ENCODE measurements at places on chromosomes 2 and 18. TPM values are rescaled to one million over a fixed set of nuclear protein-coding genes. Genes with fewer than 3 reads are reported as not detected.

ACMSD gene
- total RNA-seq, result not detected

VIL1 gene
- total RNA-seq, result not detected

SLC16A14 gene
- total RNA-seq, result 0.56 TPM

CD8B2 gene
- not detected for total RNA-seq

MAPRE2 gene
- total RNA-seq, result 24.2 TPM

DSG2 gene
- total RNA-seq, result 1.7 TPM

- DNase-seq, result peak; percentile 82
Measured at GRCh38 chr18:715626-716025, 3.2 kb upstream of the ENOSF1 start.

GRCh38 chr2:27245626-27246025, 17.2 kb downstream of the SLC30A3 start:
- no peak for DNase-seq

DNA sequence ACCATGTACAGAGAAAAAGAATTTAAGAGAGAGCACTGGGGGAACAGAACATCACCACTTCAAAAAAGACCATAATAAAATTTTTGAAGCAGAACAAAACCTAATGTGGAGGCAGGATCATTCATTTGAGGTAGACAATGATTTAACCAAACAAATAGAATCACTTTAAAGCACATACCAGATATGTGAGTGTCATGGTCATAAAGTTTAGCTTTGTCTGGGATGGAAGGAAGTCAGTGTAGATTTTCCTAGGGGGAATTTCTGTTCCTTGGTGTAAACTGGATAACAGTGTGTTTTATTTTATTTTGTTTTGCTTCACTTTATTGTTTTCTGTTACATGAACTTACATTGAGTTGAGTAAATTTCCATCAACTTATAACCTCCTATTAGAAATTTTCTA, 120.8 kb downstream of the CRIM1 start:
- DNase-seq, result no peak

GRCh38 chr2:161107265-161107664, 53.0 kb upstream of the TANK start:
- no peak for DNase-seq

GRCh38 chr2:152126664-152127063, 27.8 kb upstream of the CACNB4 start:
- DNase-seq, result no peak

- no peak for DNase-seq
Measured at GRCh38 chr2:117137371-117137770, 677.1 kb upstream of the DDX18 start.

- no peak for DNase-seq
Measured at GRCh38 chr2:46079985-46080560, 217.1 kb upstream of the EPAS1 start.

DNA sequence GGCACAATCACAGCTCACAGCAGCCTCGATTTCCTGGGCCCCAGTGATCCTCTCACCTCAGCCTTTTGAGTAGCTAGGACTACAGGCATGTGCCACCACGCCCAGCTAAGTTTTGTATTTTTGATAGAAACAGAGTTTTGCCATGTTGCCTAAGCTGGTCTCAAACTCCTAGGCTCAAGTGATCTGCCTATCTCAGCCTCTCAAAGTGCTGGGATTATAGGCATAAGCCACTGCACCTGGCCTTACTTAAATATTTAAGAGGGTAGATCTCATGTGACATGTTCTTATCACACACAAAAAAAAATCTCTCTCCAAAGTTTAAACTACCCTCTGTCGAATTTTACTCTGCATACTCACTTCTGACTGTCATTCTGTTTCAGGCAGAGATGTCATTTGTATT, 75.4 kb upstream of the CHRNA1 start:
- no peak for DNase-seq

DNA sequence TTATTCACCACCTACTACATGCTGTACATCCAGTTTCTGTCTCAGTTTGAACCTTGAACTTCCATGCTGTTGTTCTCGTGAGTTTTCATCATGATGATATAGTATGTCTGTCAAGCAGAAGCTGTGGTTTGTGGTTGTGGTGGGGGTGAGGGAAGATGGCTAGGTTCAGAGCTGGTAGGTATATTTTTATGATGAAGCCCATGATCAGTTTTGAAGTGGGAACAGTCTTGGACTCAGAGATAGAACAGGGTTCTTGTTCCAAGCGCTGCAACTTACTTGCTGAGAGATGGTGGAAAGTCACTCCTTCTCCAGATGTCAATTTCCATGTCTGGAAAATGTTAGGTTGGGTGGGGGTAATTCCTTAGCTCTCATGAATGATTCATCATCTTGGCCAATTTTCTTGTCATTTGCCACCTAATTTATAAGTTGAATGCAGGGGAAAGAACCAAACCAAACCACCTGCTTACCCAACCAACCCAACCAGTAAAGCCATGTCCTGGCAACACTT, 21.6 kb downstream of the PMAIP1 start:
- no peak for DNase-seq

GRCh38 chr2:238926761-238927611, 79.1 kb downstream of the TWIST2 start:
- DNase-seq, result no peak

GRCh38 chr18:67553437-67553836, 36.9 kb upstream of the DSEL start:
- DNase-seq, result peak; percentile 31

DNA sequence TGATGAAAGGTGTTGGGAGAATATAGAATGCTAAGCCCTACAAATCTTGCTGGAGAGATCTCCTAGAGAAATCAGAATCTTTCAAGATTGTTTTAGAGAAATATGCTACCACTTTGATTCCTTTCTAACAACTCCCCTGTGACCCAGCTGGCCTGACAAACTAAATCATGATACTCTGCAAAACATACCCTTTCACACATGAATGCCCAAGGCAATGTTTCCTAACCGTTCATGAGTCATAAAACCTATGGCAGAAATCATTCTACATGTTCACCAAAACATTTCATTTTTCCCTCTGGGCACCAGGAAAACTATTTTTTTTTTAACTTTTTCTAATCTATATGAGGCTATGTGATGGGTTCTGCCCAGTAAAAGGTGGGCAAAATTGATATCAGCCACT, 77.8 kb upstream of the SETBP1 start:
- no peak for DNase-seq

- peak; percentile 70 for DNase-seq
Measured at GRCh38 chr2:1049691-1050090, 99.0 kb downstream of the SNTG2 start.

GRCh38 chr2:127843677-127844076, 14.3 kb downstream of the POLR2D start:
- DNase-seq, result no peak

GRCh38 chr18:61334491-61334850, 1.2 kb downstream of the CDH20 start:
- DNase-seq, result no peak
